NCI-H1417 (cell line): ENCODE measurements at places on chromosomes 6 and 20.
A peak's percentile ranks its signal among the peaks of the same experiment; 100 is the strongest.

- DNase-seq: no peak
These were observed 14.4 kb downstream of the EXOC2 start for GRCh38 chr6:678520-678919.

DNA sequence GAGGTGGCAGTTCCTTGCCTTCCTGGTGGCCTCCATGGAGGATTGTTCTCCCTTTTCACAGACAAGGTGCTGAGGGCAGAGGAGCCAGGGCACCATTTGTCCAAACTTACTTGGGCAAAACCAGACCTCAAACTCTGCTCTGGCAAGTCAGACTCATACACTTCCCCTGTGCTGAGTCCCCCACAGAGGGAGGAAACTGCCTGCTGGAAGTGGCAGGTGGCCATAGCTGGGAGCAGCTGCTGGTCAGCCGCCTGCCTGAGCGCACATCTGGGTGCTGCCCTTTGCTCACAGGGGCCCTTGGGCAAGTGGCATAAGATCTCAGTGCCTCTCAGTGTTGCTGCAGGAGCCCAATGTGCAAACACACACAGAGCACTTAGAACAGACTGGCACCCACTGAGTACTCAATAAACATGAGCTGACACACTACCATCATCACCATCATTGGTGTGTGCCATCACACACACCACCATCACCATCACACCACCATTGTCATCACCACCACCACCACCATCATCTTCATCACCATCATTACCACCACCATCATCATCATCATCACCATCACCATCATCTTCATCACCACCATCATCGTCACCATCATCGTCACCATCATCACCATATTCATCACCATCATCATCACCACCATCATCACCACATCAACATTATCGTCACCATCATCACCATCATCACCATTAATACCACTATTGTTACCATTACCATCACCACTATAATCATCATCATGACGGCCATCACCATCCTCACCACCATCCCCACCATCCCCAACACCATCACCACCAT is 17.6 kb downstream of the NOL4L start:
- peak; percentile 60 for DNase-seq

DNA sequence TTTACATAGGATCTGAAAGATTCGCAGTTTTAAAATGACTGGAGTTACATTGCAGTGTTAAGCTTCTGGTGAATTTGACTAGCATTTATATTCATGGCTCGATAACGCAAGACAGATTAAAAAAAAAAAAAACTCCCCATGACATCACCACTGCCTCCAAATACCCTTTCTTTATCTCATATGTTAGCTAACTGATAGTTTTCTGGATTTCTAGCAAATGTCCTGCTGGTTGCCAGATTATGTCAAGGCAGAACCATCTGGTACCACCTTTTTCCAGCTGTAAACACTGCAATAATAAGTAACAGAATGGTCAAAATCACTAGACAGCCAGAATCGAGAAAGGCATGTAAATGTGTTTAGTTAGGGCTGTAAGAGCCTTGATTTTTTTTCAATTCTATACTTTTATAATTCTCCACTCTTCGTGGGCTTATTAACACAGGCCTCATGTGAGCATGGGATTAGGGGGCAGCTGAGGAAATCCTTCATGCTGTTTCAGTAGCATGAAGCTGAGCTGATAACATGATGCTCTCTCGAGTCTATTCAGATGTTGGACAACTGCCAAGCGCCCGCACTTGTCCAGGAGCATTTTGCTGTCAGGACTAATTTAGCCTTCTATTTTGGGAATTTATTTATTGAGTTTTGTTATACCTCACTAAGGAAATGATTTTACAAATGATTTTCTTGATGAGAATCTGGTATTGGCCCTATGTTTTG is 166.0 kb upstream of the SCGN start:
- DNase-seq: peak; percentile 94

DNA sequence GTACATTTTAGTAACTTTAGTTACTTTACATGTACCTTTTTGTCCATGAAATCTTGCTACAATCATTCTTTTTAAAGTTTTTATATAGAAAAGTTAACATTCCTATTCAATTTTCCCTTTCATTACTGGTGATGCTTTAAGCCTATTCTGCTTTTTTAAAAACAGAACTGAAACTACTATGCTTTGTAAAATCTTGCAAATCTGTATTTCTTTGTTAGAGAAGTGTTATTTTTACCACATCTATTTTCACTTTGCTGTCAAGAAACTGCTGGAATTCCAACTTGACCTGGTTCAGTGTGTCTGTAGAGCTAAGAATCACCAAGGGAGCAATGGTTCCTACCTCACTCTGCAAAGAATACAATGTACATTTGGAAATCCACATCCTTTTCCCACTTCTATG is 21.8 kb upstream of the SAMD5 start:
- no peak for DNase-seq

DNA sequence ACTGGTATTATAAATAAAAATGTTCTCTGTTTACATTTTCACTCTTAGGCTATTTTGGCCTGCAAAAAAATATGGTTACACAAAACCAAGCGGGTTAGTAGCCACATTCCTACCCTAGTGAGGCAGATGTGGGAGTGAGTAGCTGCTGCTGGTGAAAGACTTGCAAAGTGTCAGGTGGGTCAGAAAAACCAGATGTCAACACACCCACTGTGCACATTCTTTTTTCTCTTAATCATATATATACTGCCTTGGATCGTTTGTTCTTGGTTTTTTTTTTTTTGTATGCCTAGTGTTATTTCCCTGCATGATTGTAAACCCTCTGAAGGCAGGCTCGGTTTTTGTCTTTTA is 68.0 kb upstream of the TFB1M start:
- DNase-seq: no peak

DNA sequence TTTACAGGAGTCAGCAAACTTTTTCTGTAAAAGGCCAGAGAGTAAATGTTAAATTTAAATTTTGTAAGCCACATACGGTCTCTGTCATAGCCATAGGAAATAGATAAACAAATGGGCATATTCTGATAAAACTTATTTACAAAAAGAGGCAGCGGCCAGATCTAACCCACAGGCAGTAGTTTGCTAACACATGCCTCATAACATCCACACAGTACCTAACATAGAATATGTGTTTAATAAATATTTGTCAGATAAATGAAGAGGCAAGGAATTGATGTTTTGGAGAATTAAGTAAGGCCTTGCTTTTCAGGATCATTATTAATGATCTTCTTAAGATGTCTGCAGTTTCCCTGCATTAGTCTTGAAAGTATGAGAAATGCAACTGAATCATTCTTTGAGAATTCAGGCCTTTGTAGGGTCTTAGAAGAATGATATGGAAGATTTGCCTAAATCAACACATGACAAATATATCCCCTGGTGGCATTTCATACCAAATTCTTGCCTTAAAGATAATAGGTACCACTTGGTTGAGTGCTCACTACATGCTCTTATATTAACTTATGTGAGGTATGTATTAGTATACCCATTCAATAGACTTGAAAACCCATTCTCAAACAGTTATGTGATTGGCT is 39.3 kb upstream of the TRAM2 start:
- no peak for DNase-seq

DNA sequence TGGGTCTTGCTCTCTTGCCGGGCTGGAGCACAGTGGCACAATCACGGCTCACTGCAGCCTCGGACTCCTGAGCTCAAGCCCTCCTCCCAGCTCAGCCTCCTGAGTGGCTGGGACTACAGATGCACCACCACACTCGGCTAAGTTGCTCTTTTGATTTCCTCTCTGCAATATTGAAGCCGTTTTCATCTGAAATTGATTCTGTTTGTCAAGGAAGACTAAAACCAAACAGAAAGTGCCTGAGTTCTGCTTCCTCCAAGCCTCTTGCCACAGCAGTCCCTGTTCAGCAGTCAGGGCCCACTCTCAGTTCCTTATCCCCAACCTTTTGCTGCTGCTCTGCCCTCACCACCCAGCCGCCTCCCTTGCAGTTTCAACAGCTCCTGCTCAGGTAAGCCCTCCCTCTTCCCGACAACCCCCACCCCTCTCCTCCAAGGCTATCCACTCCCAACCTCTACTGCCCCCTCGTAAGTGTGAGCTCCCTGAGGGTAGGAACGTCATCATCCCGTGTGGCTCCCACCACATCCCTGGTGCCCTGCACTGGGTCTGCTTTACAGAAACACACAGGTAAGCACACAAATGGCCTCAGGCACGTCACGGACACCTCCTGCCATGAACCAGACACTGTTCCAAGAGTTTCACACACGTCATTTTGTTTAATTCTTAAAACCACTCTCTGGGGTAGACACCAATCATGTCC is 70.7 kb upstream of the TAB2 start:
- DNase-seq: no peak

DNA sequence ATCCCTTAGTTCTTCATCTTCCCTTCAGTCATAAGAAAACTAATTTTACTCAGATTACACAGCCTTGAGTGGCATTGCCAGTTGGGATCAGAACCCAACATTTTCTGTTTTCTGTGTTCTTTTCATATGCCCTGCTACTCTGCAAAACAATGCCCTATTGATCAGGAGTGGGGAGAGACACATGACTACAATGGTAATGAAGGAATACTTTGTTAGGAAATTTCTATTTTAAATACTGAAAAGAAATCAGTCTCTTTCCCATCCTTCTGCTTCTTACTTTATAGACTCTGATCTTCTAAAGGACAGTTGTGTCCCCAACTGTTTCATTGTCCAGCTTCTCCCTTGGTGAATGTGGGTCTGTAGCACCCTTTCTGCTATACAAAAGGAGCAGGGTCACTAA is 5.5 kb upstream of the PKIB start:
- DNase-seq: no peak

DNA sequence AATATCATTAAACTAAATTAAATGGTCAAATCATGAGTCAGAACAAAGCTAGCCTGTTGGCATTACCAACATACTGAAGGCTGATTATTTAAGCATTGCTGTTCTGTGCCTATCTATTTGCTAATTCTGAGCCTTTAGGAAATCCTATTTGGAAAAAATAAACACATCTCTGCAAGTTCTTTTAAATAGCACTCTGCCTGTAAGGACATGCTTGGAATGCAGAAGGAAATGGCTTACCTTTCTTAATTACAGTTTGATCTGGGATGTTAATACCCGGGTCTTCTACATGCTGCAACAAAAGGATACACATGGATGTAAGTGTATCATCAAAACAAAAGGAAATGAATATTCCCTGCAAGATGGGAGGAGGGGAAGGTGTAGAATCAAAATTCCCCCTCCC is 8.3 kb downstream of the TFAP2A start:
- no peak for DNase-seq

DNA sequence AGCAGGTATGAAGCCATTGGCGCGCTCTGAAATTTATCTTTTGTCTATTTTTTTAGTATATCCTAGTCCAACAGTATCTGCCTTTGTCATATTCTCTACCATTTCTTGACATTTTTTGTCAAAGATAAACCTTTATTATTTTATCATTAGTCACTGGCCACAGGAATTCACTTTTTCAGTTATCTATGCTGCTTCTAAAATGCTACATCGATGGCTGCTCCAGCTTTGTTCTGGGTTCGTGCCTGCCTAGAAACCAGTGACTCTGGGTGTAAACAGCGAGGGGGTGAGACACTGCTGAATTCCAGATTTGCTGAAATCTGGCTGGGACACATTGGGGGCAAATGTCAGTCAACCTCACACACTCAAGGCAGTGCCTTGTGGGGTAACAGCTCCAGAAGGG is 193.4 kb downstream of the CDC5L start:
- DNase-seq: no peak

DNA sequence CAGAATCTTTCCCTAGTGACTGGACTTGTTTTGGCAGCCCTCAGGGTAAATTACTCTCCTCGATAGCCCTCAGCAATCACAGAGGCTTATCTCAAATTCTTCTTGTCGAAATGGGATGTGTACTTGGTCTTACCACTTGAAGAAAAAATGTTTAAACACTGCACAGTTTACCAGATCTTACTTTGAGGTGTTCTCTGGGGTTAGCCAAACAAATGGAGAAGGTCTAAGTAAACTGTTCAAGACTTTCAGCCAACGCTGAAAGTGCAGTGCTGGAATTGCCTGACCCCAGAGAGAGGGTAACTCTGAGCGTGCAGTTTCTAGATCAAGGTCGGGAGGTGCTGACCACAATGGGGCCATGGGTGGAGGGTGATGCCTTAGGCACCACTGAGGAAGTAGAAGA is 39.2 kb downstream of the MYLIP start:
- no peak for DNase-seq

GRCh38 chr6:99416226-99416625 is 8.9 kb downstream of the PNISR start:
- no peak for DNase-seq

GRCh38 chr20:21839982-21840381 is 134.5 kb downstream of the PAX1 start:
- no peak for DNase-seq

- DNase-seq: no peak
These were observed 21.7 kb downstream of the THBS2 start for GRCh38 chr6:169231790-169232506.

DNA sequence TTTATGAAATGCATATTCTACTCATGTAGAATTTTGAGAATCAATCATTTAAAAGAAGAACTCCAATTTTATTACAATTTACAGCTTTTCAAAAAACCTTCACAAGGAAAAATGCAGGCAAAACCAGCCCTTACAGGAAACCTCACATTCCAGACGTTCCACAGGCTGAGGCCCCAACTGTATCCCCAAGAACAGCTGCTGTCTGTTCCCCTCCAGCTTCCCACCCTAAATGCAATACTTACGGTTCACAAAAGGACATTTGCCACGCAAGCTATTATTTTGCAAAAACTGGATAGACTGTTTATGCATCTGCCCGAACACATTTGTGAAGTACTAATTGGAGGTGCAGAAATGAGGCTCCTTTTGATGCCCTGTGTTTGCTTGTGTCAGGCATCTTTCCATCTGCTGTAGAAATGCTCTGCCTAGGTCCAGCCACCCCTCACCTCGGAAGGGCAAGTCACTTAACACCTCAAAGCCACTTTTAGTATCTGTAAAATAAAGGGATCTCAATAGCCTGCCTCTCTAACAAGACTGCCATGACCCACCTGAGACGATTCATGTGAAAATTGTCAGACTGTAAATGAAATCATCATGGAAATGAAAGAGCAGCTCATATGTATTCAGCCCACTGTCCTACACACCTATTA is 26.5 kb downstream of the PDE10A start:
- no peak for DNase-seq

DNA sequence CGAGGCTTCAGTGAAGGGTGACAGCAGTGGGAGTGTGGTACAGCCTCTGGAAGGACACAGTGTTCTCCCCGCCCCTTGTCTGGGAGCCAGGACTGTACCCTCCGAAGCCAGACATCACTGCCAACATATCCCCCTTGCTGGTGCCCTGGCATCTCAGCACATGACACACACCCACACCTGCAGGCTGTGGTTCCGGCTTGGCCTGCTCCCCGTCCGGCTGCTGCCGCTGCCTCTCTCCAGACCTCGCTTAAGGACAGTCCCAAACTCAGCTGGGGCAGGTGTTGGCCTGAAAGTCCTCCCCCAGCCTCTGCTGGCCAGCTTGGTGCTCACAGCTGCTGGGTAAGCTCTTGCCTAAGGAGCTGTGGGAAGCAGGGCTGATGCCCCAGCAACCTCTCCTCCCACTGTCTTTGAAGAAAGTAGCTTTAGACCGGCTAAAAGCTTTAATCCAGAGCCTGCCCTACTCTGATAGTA is 7.0 kb downstream of the EMILIN3 start:
- DNase-seq: no peak
